T47D (cell line): ENCODE measurements at places on chromosomes 5 and 9.

- no peak for DNase-seq
Measured at GRCh38 chr5:68110264-68110663, 105.3 kb upstream of the PIK3R1 start.

GRCh38 chr5:51746023-51746422, 362.8 kb downstream of the ISL1 start:
- DNase-seq, result no peak

- DNase-seq, result no peak
Measured at GRCh38 chr9:37512437-37512836, 26.7 kb downstream of the POLR1E start.

GRCh38 chr9:110830495-110830894, 161.9 kb downstream of the MUSK start:
- DNase-seq, result no peak

DNA sequence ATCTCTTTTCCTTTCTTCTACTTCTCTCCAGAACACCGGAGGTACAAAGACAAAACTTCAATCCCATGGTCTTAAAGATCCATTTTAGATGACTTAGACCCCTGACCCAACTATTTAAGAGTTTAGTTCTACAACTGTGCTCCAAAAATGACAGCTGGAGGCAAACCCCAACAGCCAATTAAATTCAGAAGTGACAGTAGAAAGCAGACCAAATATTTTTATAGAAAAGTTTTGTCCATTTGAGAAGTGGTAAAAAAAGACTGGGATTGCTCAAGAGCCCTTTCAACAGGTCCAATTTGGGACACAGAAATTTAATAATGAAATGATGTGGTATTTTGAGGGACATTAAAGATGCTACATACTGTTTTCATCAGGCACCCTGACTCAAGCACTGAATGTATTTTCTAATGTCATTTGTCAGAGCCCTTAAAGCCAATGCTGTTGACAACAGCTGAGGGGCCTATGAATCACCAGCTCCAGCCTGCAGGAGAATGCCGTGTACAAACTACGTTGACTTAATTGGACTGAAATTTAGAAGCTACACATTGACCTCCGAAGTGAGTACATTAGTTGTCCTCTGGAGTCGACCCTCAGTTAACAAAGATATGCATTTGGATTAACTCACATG, 147.5 kb upstream of the PIK3R1 start:
- DNase-seq, result no peak

- DNase-seq, result no peak
Measured at GRCh38 chr5:159838551-159839222, 77.6 kb upstream of the ADRA1B start.

DNA sequence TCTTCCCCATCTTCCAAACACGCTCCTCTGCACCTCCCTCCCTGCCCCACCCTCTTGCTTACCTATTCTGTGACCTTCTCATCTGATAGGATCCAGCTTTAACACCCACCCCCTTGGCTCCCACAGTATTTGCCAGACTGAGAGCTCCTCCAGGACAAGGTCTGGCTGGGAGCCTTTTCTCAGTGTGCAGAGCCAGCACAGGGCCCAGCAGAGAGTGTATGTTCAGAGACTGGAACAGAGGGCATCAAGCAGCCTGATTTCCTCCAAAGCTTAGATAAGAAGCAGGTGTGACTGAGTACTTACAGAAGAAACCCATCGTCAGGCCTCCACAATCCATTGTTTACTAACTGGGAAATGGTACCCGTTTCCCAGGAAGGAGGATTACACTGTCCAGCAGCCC, 26.6 kb downstream of the LHX6 start:
- DNase-seq, result no peak

- DNase-seq, result no peak
Measured at GRCh38 chr5:174737330-174737729, 12.9 kb downstream of the MSX2 start.

GRCh38 chr5:165196961-165197360, 1691.5 kb downstream of the MAT2B start:
- no peak for DNase-seq

DNA sequence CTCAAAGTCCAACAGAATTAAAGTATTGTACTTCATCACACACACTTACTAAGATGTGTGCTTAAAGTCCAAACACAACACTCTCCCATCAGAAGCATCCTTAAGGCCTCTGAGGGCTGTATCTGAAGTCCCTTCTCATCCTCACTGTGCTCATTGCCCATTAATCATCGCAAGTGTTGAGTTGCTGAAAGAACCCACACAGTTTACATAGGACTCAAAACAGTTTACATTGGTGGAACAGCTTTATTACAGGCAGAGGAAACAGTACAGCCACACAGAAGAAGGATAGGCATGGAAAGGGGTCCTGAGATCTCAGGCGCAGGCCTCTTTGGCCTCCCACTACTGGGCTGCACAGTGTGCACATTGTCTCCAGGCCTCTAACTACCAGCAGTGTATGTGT, 113.4 kb downstream of the CMYA5 start:
- DNase-seq, result no peak

- DNase-seq, result no peak
Measured at GRCh38 chr5:68369023-68369359, 153.4 kb downstream of the PIK3R1 start.

GRCh38 chr5:33308586-33308985, 132.2 kb upstream of the TARS1 start:
- no peak for DNase-seq

GRCh38 chr9:113919871-113920270, 43.8 kb downstream of the ZNF618 start:
- no peak for DNase-seq

DNA sequence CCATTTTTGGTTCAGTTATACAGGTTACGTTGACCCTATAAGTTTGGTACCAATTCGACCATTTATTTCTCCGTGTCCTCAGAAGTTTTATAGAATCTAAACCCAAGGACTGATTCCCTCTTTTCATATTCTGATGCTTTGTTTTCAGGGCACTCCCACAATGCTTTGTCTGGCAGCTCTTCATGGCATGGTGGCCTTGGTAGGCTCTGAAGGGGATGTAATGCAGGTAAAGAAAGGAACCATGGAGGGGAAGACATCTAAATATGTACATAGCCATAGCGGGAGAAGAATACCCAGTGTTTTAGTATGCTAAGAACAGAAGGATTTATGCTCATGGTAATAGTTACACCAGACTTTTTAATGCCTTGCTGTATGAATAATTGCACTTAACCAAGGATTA, 82.7 kb downstream of the HACD4 start:
- DNase-seq, result no peak

GRCh38 chr9:93099551-93100275, 3.7 kb downstream of the CARD19 start:
- DNase-seq, result no peak

GRCh38 chr9:27258662-27259061, 38.3 kb downstream of the EQTN start:
- no peak for DNase-seq

- no peak for DNase-seq
Measured at GRCh38 chr5:139251695-139252288, 41.7 kb upstream of the MATR3 start.

DNA sequence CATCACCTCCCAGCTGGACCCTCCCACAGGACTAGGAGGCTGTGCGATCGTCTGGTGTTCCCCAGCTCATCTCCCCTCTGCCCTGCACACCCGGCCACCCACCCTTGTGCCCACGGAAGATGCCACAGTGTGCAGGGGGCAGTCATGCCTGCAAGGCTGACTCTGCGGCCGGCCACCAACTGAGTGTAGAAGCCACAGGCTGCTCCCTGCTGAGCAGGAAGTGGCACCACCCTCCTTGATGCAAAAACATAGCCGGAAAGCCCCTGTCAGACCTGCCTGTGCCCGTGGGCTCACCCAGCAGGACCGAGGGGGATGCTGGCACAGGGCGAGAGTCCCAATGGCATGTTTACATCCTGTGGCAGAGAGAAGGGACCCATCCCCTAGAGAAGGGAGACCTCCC, 40.3 kb upstream of the SLC12A7 start:
- DNase-seq, result no peak

DNA sequence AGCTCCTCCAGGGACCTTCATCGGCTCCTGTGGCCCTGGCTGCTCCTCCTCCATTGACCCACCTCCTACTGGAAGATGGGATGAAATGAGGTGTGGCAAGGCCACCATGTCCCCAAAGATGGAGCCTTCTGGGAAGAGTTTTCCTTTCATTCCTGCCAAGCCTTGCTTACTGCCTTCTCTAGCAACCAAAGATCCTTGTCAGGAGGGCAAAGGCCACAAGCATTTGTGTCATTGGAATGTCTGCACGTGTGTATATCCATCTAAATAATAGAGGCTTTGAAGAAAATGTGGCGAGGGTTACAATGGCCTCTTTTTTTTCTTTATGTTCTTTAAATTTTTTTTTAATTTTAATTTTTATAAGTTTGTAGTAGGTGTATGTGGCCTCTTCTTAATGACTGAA, 313.6 kb downstream of the ARHGEF28 start:
- no peak for DNase-seq

GRCh38 chr9:89814340-89815040, 209.7 kb downstream of the GADD45G start:
- no peak for DNase-seq

DNA sequence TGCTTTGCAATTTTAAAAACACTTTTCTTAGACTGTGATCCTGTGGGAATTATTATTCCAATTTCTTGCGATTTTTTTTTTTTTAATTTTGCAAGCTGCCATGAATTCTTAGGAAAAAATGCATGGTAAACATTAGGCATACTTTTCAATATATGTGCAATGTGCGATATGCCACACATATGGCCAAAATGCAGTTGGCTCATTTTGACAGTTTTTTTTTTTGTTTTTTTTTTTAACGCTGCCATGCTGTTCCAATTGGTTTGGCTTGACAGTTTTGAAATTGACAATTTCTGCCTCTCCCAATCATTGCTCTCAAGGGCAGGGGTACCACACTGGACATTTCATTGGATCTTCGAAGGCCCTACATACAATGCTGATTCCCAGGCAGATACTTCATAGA, 36.4 kb downstream of the DAPK1 start:
- no peak for DNase-seq

DNA sequence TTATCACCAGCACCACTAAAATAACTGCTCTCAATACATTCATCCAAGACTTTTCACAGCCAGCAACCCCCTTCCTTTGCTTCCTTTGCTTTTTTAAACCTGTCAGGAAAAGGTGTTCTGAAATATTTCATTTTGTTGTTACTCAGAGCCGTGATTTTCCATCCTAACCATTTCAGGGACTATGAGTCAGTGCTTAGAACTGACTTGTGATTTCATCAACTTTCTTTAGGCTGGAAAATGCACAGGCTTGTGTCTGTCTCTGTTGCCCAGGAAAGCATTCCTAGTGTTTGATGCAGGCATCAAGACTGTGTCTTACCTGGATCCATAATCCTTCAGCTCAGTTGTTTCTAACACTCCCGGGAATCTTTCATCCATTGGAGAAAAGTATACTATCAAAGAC, 805.6 kb downstream of the BRINP1 start:
- no peak for DNase-seq

- no peak for DNase-seq
Measured at GRCh38 chr5:107388141-107388861, 282.4 kb downstream of the EFNA5 start.

- DNase-seq, result no peak
Measured at GRCh38 chr5:88426441-88426840, 157.8 kb upstream of the TMEM161B start.

DNA sequence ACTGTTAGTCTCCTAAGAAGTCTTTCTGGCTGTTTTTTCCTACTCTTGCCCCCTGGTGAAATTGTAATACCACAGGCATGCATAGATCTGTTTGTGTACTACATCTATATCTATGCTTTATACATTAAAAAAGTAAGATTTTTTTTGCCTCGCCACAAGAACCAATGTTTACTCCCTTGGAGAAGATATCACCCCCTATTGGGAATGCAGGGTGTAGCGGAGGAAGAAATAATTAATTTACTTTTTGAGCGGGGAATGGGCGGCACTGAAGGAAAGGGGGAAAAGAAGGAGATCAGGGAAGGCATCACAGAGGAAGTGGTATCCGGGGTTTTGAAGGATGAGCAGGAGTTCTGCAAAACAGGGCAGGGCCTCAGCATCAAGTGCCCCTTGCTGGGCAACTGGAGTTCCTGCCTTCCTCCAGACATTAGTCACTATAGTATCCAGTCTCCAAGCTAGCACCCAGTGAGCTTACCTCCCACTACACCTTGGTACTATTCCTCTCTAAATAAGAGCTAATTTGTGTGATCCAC, 134.9 kb downstream of the GABBR2 start:
- no peak for DNase-seq

- DNase-seq, result peak; percentile 57
Measured at GRCh38 chr9:93091453-93092081, 4.5 kb upstream of the CARD19 start.

- DNase-seq, result no peak
Measured at GRCh38 chr9:134621558-134622110, 20.0 kb upstream of the COL5A1 start.
